ENCODE measurements at places on chromosomes 16 and 17.

GRCh38 chr17:34219405-34219804 is 35.7 kb upstream of the CCL2 start:
- DNase-seq, result no peak

- peak; percentile 46 for DNase-seq
Observed at GRCh38 chr17:42111871-42112551, 503 bp downstream of the DHX58 start.

DNA sequence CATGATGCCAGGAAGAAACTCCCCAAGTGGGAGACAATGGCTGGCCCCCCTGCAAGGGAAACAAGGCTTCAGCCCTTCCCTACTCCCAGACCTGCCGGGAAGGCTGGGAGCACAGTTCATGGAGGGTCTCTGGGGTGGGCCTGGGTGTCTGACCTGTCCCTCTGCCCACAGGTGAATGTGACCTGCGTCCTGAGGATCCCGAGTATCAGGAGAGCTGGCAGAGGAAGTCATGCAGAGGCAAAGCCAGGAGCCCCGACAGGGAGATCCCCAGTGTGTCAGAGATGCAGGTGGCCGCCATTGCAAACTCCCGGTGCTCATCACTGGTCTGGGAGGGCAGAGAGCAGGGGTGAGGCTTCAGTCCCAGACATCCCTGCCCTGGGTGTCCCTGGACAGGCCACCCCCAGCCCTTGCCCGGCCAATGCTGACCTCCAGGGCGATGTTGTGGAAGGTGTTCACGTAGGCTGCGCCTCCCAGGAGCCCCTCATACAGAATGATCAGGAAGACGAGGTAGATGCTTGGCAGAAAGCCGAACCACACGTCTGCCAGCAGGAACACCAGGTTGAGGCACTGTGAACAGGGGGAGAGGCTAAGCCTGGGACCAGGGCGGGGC is 5.3 kb upstream of the NPIPB7 start:
- DNase-seq, result no peak

- peak; percentile 59 for DNase-seq
Observed at GRCh38 chr17:31008374-31009041, 37.7 kb downstream of the RNF135 start.

DNA sequence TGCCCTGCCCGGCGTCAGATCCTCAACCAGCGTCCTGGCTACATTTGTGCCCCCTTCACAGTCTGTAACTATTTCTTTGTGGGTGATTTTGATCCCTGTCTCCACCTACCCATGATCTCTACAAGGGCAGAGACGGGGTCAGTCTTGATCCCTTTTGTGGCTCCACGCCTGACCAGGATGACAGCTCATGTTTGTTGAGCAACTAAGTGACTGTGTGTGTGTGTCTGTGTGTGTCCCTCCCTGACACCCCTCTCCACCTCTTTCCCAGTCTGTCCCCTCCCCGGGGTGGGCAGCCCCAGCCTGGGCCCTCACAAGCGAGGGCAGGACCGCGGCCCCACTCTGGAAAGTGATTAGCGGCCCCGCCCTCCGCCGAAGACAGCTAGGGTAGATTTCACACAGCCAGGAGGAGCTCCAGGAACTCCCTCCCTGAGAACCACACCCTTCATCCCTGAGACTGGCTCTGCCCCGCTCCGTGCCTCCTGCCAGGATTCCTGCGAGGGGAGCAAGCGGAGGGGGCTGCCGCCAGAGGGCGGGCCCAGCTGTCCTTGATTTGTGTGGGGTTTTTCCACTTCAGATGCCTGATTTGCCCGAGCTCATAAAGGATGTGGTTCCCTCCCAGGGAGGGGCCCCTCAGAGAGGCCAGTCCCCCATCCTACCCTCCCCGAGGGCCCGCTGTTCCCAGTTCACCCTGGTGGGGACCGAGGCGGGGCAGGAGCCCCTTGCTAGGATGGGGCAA is 5.3 kb upstream of the HS3ST6 start:
- no peak for DNase-seq

- no peak for DNase-seq
Observed at GRCh38 chr16:78433116-78433515, 333.7 kb downstream of the WWOX start.

Data from CD4-positive, alpha-beta T cell treated with Interleukin-17A for 1 hour (primary cell).